ENCODE measurements at places on chromosomes 2 and 18.

GRCh38 chr2:223870840-223871611 is 33.6 kb upstream of the AP1S3 start:
- DNase-seq, result no peak

DNA sequence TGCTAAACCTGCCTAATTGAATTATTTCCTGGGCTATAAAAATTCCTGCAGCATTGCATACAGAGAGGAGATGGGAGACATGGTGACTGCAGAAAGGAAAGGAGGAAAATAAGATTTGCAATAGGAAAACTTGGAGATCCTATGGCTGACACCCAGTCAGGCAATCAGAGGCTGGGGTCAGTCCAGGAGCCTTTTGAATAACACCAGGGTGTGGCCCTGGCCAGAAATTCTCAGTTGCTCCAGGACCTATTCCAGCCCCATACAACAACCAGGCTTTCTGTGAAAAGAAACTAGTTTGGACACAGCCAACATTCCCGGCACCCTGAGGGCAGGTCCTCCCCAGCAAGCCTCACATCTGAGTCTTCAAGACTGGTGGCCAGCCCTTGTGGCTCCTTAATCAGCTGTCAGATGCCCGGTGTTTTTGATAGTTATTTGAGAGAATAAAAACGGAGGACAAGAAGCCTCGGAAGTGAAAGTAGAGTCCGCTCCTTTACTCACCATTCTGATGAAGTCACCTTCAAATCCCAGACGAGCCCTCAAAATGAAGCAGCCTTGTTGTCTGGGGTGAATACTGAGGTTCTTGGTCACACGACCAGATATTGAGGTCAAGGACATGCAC is 31.1 kb upstream of the GMCL1 start:
- peak; percentile 24 for DNase-seq

DNA sequence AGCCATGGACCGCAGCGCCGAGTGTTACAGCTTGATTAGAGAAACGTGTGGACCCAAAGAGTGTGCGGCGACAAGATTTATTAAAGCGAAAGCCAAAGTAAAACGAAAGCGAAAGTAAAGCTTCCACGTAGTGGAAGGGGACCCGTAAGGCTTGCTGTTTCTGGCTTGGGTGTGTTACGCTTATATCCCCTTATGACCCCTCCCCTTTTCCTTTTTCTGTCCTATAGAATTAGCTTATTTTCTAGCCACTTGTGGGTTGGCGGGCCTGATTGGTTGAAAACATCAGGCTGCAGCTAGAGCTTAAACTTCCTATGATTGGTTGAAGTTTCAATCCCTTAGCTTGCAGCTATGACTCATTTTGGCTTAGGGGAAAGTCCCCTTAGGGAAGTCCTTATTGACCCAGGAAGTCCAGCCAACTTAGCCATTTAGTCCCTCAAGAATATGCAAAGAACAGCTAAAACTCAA is 969.7 kb downstream of the DCDC2C start:
- no peak for DNase-seq

GRCh38 chr18:59908799-59909198 is 9.0 kb downstream of the PMAIP1 start:
- peak; percentile 52 for DNase-seq

DNA sequence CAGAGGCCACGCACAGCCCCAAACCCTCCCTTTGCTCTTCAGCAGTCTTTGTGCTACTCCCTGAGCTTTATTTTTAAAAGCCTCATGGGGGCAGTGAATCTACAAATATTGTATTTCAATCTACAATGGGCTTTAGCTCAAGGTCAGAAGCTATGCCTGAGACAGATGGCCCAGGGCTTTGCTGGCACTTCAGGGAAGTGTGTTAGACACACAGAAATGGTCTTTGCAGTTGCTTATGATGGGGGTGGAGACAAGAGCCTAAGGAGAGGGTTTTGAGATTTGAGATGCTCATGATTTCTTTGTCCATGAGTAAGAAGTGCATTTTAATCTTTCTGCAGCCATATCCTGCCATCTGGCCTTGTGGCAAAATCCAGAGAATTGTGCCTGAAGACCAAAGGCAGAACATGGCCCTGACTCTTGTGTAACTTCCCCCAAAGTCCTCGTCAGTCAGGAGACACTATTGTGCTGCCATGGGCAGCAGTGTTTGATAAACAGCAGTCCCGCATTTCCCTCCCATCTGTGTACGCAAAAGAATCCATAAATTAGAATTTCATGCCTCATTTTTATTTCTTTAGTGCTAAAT is 92.6 kb downstream of the VAPA start:
- peak; percentile 28 for DNase-seq

- DNase-seq, result peak; percentile 95
These were observed 166.2 kb downstream of the PHLPP1 start for GRCh38 chr18:62881509-62882016.

DNA sequence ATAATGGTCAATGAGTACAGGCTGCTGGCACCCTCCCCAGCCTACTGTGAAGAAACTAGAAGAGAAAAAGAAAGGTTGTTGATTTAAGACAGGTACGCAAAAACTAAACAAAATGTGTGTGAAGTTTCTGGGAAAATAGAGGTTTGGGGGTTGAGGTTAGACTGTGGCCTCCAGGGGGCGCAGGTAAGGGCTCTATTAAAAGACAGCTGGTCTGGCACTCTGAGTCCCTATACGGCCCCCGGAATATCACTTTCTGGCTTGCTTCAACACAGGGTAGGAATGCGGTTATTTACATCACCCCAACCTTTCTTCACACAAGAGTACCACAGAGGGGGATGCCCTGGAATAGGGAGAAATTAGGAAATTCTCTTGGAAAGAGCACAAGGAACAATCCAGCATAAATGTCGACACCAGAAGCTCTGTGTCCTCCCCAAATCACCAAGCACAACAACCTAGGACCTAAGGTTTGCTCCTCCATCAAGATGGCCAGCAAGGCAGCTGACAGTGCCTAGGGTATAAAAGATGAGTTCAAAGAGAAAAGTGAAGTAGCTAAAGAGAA is 480.8 kb upstream of the KLHL29 start:
- no peak for DNase-seq

- DNase-seq, result no peak
These were observed 6.2 kb upstream of the SPATA3 start for GRCh38 chr2:230989731-230990130.

DNA sequence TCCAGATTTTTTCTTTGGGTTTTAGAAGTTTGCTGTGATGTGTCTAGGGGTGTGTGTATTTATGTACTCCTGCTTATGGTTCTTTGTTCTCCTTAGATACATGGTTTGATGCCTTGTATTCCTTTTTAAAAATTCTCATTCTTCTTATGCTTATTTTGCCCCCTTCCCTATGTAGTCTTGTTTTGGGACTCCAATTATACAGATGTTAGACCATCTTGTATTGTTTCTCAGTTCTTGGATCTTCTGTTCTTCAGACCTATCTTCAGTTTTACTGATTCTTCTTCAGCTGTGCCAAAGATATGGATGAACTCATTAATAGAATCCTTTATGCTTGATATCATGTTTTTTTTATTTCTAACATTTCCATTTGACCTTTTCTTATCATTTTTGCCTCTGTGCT is 14.2 kb upstream of the MSL3B start:
- no peak for DNase-seq

- no peak for DNase-seq
These were observed 2.3 kb upstream of the TFCP2L1 start for GRCh38 chr2:121287146-121287798.

GRCh38 chr2:33907866-33908265 is 308.8 kb upstream of the FAM98A start:
- no peak for DNase-seq

DNA sequence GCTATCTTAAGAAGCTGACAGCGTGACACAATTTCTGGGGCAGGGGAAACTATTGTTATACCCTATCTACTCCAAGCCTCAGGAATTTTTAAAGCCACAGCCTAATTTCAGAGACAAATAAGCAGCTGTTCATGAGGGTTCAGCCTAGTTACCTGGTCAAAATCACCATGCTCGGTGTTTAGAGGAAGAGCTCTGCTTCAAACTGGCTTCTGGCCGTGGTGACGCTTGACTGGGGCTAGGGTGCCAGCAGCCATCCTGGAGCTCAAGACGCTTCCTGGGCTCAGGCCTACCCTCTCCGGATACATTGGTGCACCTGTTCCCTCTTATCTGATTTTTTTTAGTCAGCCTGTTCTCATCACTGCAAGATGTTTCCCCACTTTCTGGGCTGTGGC is 41.7 kb downstream of the FRZB start:
- no peak for DNase-seq

DNA sequence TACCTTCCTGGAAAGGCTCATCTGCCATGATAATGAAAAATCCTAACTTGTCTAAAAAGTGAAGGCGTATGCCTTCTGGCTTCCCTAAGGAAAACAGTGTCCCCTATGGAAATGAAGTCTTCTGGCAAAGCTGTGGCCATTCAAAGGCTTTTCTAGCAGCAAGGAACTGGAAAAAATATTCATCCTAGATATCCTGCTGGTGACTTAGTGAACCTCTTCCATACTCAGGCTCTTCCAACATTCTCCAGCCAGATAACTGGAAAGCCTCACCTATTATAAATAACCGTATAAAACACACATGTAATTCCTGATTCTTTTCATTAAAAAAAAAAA is 84.7 kb downstream of the RBMS1 start:
- no peak for DNase-seq

- no peak for DNase-seq
These were observed 105.4 kb downstream of the RGPD3 start for GRCh38 chr2:106362789-106363188.

DNA sequence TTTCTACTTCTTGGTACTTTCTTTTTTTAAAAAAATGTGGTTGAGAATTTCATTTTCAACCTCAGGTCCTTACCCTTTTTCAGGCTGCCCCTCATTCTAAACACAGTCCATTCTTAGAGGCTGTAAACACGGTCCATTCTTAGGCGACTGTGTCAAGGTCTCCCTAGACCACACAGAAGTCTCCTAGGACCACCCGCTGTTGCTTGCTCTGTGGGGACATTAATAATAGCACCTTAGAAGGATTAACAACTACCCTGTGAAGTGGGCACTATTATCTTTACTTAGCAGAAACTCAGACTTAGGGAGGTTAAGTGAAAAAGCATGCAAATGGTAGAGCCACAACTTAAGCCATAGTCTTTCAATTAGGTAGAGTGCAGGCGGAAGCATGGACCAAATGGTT is 91.7 kb downstream of the RBMS1 start:
- no peak for DNase-seq

DNA sequence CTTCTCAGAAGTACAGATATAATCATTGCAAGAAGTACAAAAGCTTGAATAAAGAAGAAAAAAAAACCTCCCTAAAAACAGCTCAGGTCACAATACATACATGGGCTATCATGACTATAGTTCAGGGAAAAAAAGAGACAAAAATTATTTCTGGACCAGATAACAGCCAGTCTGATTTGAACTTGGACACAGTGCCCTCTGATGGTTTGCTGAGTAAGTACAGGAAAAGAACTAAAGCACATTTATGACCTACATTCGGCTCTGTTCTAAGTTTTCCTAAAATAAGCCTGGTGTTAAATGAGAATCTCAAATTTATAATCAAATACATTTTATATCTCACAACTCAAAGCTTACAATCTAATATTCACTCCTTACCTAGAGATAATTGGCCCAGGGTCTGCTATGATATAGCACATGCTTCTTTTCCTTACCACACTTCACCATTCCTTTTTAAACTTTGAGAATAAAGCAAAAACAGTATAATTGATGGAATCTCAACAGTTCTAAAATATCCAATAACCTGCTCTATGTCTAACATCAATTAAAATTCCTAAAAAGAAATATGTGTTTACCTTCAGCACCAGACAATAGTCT is 81.1 kb downstream of the RAPH1 start:
- DNase-seq, result peak; percentile 72

DNA sequence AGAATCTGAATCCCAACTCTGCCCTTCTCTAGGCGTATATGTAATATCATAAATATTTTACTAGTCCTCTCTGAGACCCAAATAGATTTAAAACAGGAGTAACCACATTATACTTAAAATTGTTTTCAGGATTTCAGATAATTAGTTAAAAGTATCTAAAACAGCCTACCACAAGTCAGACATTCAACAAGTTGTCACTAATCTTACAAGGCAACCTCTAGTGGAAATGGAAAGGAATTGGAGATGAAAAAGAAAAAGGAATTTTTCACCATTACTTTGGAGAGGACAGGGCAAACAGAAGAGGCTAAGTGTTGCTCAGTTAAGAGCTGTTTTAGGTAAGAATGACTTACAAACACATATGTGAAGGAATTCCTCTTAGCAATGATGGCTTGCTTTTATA is 11.4 kb downstream of the CUL3 start:
- DNase-seq, result no peak

- no peak for DNase-seq
These were observed 335.3 kb downstream of the TNS1 start for GRCh38 chr2:217667512-217667911.
